ENCODE measurements at places on chromosomes 16 and 17.

- peak; percentile 88 for DNase-seq
These were observed 17.9 kb upstream of the COL1A1 start for GRCh38 chr17:50219342-50219741.

DNA sequence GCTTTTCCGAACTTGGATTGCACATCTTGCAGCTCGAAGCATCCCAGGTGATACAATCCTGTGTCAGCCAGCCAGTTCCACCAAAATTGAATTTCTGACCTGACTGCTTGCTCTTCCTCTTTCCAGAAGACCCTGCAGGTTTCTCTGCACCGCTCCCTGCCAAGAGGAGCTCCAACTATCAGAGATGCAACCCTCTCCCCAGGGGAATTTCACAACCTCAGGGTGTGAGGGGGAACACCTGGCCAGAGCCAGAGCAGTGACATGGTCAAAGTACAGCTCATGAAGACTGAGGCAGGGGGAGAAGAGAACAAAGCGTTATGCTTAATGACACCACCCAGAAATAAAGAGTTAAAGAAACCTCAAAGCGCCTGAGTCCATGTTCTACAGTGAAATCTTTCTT lies 25.0 kb downstream of the ZNF423 start:
- no peak for DNase-seq

DNA sequence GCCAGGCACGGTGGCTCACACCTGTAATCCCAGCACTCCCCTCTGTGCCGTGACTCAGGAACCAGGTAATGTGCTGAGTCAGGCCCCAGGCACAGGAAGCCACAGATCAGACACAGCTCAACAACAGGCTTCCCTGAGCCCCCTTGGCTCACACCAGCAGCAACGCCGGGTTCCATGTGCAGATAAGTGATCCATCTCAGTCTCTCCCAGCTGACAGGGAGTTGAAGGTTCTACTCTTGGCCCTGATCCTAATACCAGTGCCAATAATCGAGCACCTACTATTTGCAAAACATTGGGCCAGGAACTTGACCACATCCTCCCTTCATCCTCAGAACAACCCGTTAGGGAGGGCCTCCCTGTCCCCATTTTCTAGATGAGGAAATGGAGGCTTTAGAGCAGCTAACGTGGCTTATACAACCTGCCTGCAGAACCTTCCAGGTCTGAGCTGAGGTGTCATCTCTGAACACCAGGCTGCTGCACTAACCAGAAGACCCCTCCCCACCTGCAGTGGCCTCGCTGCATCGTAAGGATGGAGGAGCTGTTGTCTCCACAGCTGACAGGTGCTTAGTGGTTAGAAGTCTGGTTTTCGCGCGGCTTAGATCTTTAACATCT lies 64.8 kb upstream of the AMZ2 start:
- no peak for DNase-seq

GRCh38 chr17:69511250-69511649 lies 96.8 kb downstream of the MAP2K6 start:
- no peak for DNase-seq

DNA sequence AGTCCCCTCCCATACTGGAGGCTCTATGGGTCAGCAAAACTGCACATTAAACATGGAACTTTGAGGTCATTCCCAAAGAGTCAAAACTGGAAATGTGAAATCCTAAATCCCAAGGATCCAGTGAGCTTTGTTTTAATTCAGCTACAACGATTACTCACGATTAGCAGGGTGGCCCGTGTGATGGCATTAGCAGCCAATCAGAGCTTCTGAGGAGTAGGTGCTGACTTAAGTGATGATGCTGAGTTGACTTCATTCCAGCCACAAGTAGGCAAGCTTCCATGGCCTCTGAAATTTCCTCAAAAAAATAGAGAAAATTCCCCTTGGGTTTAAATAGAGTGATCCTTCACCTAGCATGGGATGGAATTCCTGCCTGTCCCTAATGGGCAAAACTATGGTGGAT lies 28.1 kb upstream of the BEAN1 start:
- no peak for DNase-seq

GRCh38 chr17:63840591-63841349 lies 1.7 kb downstream of the SMARCD2 start:
- DNase-seq: no peak

GRCh38 chr17:67171560-67171959 lies 73.4 kb downstream of the HELZ start:
- DNase-seq: no peak

GRCh38 chr16:2854700-2855309 lies 3.2 kb downstream of the PRSS22 start:
- DNase-seq: no peak

GRCh38 chr16:83227336-83227735 lies 580.4 kb upstream of the HSBP1 start:
- no peak for DNase-seq

DNA sequence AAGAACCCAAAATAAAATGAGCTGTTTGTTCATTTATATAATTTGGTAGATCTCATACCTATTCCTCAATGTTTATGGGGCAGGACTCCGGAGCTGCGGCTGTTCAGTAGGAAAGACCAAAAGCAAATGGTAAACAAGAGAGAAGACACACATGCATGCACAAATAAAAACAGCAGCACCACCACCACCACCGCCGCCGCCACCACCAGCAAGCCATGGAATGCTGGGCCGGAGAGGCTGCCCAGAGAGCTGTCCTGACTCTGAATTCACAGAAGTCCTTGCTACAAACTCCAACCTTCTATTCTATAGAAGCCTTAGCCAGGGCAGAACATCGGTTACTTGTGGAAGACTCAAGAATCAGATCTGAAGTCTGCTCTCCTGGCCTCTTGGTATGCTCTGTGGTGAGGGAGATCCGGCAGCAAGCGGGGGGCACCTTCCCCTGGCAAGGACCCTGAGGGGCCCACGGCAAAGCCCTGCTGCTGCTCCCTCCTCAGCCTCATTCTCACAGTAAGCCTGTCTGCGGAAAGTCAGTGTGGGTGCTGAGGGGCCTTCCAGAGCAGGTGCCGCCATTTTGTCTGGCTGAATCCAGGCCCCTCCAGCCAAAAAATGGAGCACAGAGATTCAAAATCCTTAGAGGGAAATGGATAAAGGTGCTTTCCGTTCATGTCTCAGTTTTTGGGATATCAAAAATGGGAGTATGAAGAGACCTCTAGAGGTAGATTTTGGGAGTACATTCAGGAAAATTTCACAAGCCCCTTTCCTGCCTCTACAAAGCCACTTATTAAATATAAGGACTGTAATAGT lies 6.4 kb upstream of the FOXJ1 start:
- peak; percentile 29 for DNase-seq

- no peak for DNase-seq
These were observed 39.6 kb downstream of the MAP2K6 start for GRCh38 chr17:69454051-69454450.

GRCh38 chr17:81578561-81579225 lies 26.5 kb upstream of the FAAP100 start:
- DNase-seq: no peak

GRCh38 chr16:65480281-65481091 lies 358.6 kb upstream of the CDH11 start:
- no peak for DNase-seq

GRCh38 chr17:78256707-78257591 lies 25.5 kb downstream of the TMEM235 start:
- peak; percentile 67 for DNase-seq

- no peak for DNase-seq
These were observed 62.8 kb upstream of the SIAH1 start for GRCh38 chr16:48447940-48448536.

DNA sequence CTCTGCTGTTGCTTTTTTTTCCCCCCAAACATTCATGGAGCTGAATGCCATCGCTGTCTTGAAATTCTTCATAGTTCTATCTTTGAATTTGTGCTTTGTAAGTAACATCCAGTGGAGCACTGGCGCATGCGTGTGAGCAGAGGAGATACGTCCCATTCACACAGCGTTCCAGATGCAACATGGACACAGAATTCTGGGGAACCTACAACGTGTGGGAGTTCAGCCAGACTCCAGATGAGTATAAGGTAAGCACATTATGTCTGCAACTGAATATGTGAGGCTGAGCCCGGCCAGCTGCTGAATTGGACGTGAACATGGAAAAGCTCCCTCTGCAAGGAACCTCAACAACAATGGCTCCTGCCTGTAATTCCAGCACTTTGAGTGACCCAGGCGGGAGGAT lies 4.3 kb upstream of the ATP1B2 start:
- no peak for DNase-seq

DNA sequence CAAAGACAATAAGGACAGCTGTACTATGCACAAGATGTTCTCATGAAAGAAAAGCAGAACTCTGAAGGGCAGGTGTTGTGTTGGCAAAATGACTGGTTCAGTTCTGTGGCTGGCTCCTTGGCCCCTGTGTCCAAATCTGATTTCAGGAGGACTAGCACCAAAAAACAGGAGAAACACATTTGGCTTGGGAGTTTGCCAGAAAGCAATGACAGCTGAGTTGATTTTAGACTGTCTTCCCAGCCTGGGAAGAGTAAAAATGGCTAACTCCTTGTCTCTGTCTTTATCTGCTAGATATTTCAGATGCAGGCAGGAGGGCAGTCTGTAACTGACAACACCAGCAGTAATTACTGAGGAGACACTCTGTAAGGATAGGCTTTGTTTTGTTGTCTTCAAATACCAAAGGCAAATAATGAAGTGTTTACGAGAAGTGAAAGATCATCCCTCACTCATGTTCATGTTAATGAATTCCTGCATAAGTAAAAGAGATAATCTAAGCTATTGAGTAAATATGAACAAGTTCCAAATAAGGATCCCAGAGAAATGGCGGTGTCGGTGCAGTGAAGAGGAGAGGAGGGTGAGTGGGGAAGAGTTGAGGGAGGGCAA lies 989.0 kb downstream of the CDH11 start:
- DNase-seq: no peak

GRCh38 chr17:34637548-34638525 lies 58.5 kb downstream of the TMEM132E start:
- peak; percentile 60 for DNase-seq

All from fibroblast of villous mesenchyme (primary cell).